ENCODE measurements at places on chromosomes 3 and 15. TPM values are rescaled to one million over a fixed set of nuclear protein-coding genes. Genes with fewer than 3 reads are reported as not detected.

- H3K27me3 ChIP-seq: no peaks in the 10 kb centered on the region
- H3K36me3 ChIP-seq: no peaks in the 10 kb centered on the region
- no peak overlapping the region for H3K4me3 ChIP-seq
- H3K4me1 ChIP-seq: peaks cover 3% of the 10 kb centered on the region
- H3K27ac ChIP-seq: peak overlapping the region; percentile 41
- no peak for DNase-seq
Observed at GRCh38 chr3:72660270-72661114, 187.8 kb downstream of the SHQ1 start.

The CYP1A2 gene
- not detected for total RNA-seq

DNA sequence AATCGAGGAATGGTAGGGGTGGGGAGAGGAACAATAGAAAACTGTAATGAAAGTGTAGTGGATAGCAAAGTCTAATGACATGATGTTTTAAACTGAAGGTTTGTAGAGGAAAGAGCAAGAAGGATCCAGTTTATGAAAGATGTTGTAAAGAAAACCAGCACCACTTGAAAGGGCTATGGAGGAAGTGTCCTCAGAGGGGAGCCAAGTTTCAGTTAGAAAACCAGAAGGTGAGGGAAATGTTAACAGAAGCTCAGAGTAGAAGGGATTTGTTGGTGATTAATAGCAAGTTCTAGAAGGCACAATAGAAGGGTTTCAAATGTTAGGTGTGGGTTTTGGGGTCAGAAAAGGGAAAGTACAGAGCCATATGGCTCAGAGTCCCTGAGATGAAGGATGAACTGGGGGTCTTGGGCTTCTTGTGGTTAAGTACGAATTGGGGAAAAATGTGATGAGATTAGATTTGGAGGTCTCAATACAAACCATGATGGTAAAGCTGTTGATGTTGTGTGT lies 33.8 kb upstream of the LRRC58 start:
- H3K27me3 ChIP-seq: no peaks in the 10 kb centered on the region
- no peaks in the 10 kb centered on the region for H3K4me1 ChIP-seq
- no peaks in the 10 kb centered on the region for H3K36me3 ChIP-seq
- H3K4me3 ChIP-seq: no peak overlapping the region

GRCh38 chr15:80945605-80946004 lies 44.0 kb downstream of the MESD start:
- H3K4me3 ChIP-seq: no peak overlapping the region
- no peak overlapping the region for H3K27ac ChIP-seq
- H3K27me3 ChIP-seq: no peaks in the 10 kb centered on the region
- H3K4me1 ChIP-seq: no peaks in the 10 kb centered on the region

DNA sequence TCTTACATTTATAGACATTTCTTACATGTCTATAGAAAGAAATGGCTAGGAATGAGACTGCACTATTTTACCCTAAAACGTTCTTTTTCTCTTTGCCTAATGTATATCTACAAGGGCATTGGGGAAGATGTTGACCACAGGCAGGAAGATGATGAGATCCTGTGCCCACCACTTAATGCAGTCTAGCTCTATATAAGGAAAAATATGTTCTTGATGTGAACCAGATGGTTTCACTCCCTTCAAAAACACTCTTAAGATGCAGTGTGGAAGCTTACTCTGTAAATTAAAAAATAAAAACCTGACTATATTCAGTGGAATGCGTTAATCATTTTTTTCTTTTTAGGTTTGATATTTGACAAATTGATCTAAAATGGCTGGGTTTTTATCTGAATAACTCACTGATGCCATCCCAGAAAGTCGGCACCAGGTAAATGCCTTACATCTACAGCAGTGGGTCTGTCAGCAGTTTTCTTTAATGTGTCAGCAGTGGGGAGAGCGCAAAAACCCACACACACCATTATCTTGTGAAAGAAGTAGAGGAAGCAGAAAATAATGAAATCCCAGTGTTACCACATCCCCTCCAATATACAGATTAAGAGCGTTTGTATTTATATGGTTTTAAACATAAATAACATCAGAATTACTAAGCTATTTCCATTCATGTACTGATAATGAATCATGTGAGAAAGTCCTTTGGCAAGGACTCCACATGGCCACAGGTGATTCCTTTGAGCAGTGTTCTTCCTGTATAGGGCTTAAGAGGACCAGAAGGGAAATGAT lies 10.1 kb downstream of the AGTR1 start:
- no peaks in the 10 kb centered on the region for H3K27me3 ChIP-seq
- H3K4me3 ChIP-seq: no peak overlapping the region
- peak overlapping the region; percentile 45 for H3K27ac ChIP-seq
- H3K4me1 ChIP-seq: no peaks in the 10 kb centered on the region
- no peaks in the 10 kb centered on the region for H3K36me3 ChIP-seq

The GOLGA6B gene
- not detected for total RNA-seq

The CLDN16 gene
- total RNA-seq: not detected

GRCh38 chr3:150763122-150763840 lies at the start of gene SIAH2:
SIAH2 (minus strand) TSS chr3:150763169; CDS start chr3:150762849, 320 bp downstream.
- H3K4me1 ChIP-seq: peaks cover 5% of the 10 kb centered on the region
- no peaks in the 10 kb centered on the region for H3K27me3 ChIP-seq
- H3K4me3 ChIP-seq: peak within 1 kb of the TSS; percentile 87
- no peaks in the 10 kb centered on the region for H3K36me3 ChIP-seq

GRCh38 chr3:57393977-57394376 lies 101.5 kb upstream of the ASB14 start:
- H3K4me3 ChIP-seq: no peak overlapping the region
- peaks cover 2% of the 10 kb centered on the region for H3K4me1 ChIP-seq
- H3K27me3 ChIP-seq: no peaks in the 10 kb centered on the region
- no peaks in the 10 kb centered on the region for H3K36me3 ChIP-seq

- DNase-seq: no peak
- no peak overlapping the region for H3K27ac ChIP-seq
- no peaks in the 10 kb centered on the region for H3K36me3 ChIP-seq
- no peak overlapping the region for H3K4me3 ChIP-seq
- H3K4me1 ChIP-seq: no peaks in the 10 kb centered on the region
Observed at GRCh38 chr15:69562564-69562963, 109.9 kb downstream of the RPLP1 start.

The THRB gene
- total RNA-seq: 27.0 TPM

GRCh38 chr15:56339594-56339993 lies 25.6 kb upstream of the TEX9 start:
- no peaks in the 10 kb centered on the region for H3K4me1 ChIP-seq
- no peaks in the 10 kb centered on the region for H3K27me3 ChIP-seq
- H3K27ac ChIP-seq: no peak overlapping the region

DNA sequence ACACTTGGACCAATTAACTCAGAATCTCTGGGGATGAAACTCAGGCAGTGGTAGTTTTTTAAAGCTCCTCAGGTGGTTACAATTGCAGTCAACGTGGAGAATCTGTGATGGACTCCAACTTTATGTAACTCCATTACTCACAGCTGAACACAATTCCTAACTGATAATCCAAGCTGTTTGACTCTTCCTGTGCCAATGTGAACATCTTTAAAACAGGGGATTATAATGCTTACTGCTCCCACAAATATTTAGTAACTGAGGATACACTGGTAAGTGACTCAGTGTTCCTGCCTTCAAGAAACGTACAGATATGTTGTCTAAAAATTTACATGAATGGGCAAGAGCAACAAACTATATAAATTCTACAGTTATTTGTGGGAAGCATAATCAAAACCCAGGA lies 85.6 kb downstream of the OSBPL10 start:
- no peaks in the 10 kb centered on the region for H3K36me3 ChIP-seq
- H3K27ac ChIP-seq: no peak overlapping the region
- no peaks in the 10 kb centered on the region for H3K27me3 ChIP-seq
- H3K4me3 ChIP-seq: no peak overlapping the region

DNA sequence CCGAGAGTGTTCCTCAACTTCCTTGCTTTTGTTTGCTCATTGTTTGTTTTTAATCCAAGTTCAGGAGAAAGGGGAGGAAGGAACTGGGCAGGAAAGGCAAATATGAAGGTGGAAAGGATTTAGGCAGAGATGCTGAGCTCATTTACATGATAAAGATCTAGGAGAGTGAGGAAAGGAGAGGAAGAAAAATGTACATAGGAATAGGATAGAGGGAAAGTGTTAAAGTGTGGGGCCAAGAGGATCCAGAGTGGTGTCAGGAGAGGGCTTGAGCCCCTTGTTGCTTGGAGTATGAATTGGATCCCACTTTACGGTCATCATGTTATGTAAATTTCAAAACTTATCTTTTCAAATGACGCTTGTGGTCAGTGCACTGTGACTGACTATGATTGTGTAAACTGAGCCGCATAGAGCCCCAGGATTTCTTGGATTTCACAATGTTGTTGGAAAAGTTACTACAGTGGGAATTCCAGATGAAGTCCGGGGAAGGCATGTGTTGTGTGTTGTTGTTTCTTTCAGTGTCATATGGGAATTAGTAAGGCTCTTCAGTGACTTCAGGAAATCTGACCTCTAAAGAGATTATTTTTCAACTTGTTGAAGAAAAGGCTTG lies 15.0 kb upstream of the PLD1 start:
- DNase-seq: no peak
- H3K27ac ChIP-seq: peak overlapping the region; percentile 46
- no peaks in the 10 kb centered on the region for H3K36me3 ChIP-seq
- H3K4me3 ChIP-seq: no peak overlapping the region
- H3K27me3 ChIP-seq: no peaks in the 10 kb centered on the region

The CSTA gene
- total RNA-seq: not detected

The SLC22A13 gene
- 0.11 TPM for total RNA-seq

The UBA3 gene
- 117 TPM for total RNA-seq

The CPLX3 gene
- not detected for total RNA-seq

DNA sequence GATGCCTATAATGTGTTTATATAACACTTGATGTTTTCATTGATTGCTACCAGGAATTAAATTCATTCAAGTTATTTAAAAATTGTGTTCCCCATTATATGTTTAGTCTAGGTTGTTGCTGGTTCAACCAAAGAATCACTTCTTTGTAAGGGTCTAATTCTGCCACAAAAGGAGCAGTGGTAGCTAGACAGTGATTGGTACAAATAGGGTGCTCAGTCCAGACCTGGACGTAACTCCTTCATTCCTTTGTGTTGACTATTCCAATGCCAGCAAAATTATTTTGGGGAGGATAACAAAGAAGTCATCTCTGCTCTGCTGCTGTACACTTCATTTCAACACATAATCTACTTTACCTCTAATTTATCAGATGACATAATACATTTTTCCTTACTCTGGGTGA lies 1.2 kb downstream of the CHMP2B start:
- no peak overlapping the region for H3K27ac ChIP-seq
- H3K27me3 ChIP-seq: no peaks in the 10 kb centered on the region
- H3K4me3 ChIP-seq: peak overlapping the region; percentile 97
- peaks cover 29% of the 10 kb centered on the region for H3K4me1 ChIP-seq
- DNase-seq: no peak

DNA sequence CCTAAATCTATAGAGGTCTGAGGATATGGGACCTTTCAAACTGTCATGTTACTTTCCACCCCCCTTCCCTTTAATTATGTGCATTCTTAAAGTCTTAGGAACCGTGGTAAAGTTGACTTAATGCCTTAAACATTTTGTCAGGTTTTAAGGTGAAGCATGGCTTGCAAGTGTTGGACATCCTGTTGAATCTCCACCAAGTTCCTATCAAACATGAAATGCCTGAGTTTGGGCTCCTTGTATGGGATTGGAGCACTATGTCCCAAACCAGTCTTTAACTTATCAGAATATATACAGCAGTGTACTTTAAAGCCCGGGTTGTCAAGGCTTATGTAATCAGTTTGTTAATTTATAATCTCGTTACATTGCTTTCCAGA lies 1.1 kb downstream of the SNRK start:
- peak overlapping the region; percentile 68 for H3K4me3 ChIP-seq
- H3K4me1 ChIP-seq: peaks cover 61% of the 10 kb centered on the region
- no peak for DNase-seq
- peak overlapping the region; percentile 91 for H3K27ac ChIP-seq
- H3K36me3 ChIP-seq: peaks cover 16% of the 10 kb centered on the region
- H3K27me3 ChIP-seq: no peaks in the 10 kb centered on the region

- no peak for DNase-seq
- H3K27me3 ChIP-seq: peaks cover 60% of the 10 kb centered on the region
- H3K4me3 ChIP-seq: no peak overlapping the region
- H3K27ac ChIP-seq: no peak overlapping the region
- no peaks in the 10 kb centered on the region for H3K36me3 ChIP-seq
Observed at GRCh38 chr3:127391436-127392155, 103.8 kb upstream of the PRR20G start.

DNA sequence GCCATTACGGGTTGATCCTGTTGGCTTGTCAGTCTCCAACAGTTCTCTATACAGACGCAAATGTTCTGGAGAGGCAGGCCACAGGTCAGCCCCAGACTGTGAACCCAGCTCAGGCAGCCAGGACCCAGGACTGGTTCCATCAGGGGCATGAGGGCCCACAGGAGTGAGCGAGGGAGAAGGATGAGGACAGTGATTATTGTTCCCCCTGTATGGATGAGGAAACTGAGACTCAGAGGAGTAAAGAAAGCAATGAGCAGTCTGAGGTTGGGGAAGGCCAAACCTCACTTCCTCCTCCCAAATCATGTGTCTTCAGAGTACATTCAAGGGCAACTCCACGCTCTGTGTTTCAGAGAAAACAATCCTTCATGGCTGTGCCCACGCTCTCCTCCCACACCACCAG lies 121.9 kb downstream of the RPLP1 start:
- H3K4me1 ChIP-seq: peaks cover 24% of the 10 kb centered on the region
- no peak overlapping the region for H3K4me3 ChIP-seq
- no peaks in the 10 kb centered on the region for H3K36me3 ChIP-seq
- no peaks in the 10 kb centered on the region for H3K27me3 ChIP-seq
- DNase-seq: no peak

The COL7A1 gene
- total RNA-seq: 11.1 TPM

The MESP2 gene
- 0.64 TPM for total RNA-seq

The CDCP1 gene
- total RNA-seq: 0.54 TPM

GRCh38 chr3:42149532-42149931 lies 58.4 kb downstream of the TRAK1 start:
- no peaks in the 10 kb centered on the region for H3K36me3 ChIP-seq
- H3K27ac ChIP-seq: no peak overlapping the region
- no peaks in the 10 kb centered on the region for H3K27me3 ChIP-seq
- H3K4me3 ChIP-seq: no peak overlapping the region
- DNase-seq: no peak

The SGO1 gene
- 0.12 TPM for total RNA-seq

The PATL2 gene
- total RNA-seq: 4.1 TPM

DNA sequence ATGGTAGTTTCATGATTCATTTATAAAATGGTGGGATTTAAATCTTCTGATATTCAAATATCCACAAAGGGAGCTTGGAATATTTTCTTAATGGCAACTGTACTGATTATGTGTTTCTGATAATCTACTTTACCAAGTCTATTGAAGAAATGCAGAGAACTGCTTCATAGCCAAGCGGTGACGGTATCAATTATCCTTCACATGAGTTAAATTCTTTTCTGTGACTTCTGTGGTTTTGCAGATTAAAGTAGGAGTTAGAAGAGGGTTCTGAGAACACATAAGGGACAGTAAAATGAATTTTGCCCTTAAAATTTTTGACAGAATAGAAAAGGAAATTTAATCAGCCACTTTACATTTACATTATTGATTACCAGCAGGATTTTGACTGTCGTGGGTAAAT lies 563.2 kb downstream of the GBE1 start:
- H3K4me3 ChIP-seq: no peak overlapping the region
- DNase-seq: no peak
- H3K4me1 ChIP-seq: no peaks in the 10 kb centered on the region
- H3K27me3 ChIP-seq: no peaks in the 10 kb centered on the region
- H3K27ac ChIP-seq: no peak overlapping the region
- H3K36me3 ChIP-seq: no peaks in the 10 kb centered on the region

GRCh38 chr15:42138411-42138810 lies 18.0 kb downstream of the PLA2G4F start:
- H3K4me3 ChIP-seq: no peak overlapping the region
- no peaks in the 10 kb centered on the region for H3K4me1 ChIP-seq
- DNase-seq: no peak

The GP5 gene
- not detected for total RNA-seq

- H3K4me3 ChIP-seq: no peak overlapping the region
- H3K4me1 ChIP-seq: no peaks in the 10 kb centered on the region
- H3K27me3 ChIP-seq: no peaks in the 10 kb centered on the region
- DNase-seq: no peak
- no peaks in the 10 kb centered on the region for H3K36me3 ChIP-seq
- H3K27ac ChIP-seq: no peak overlapping the region
Observed at GRCh38 chr3:61743067-61743466, 181.7 kb downstream of the PTPRG start.

The ROPN1B gene
- total RNA-seq: 1.5 TPM

All from heart left ventricle (tissue), 16 donors.